CD4-positive, alpha-beta T cell treated with Interleukin-1 beta for 1 hour (primary cell): ENCODE measurements at places on chromosomes 5 and 9.

DNA sequence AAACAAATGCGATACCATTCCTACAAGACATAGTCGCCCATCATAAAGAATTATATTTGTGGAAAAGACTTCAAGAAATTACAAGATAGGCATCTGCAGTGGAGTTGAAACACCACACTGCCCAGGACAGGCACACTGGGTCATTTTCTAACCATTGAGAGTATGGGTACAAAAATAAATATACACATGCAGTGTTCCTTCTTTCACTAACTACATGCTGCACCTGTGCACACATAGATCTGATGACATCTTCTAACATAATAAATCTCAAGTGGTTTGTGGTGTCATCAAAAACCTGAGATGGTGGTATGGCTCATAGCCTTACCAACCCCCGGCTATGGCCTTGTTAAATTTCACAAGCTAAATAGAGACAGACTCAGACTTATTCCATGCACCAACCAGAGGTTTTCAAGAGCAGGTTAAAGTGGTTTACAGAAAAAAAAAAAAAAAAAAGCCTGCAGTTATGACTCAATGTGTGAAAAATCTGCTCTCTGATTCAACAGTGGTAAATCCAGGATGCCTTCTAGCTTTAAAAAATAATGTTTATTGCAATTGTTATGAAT is 12.4 kb upstream of the NFIB start:
- DNase-seq = no peak

DNA sequence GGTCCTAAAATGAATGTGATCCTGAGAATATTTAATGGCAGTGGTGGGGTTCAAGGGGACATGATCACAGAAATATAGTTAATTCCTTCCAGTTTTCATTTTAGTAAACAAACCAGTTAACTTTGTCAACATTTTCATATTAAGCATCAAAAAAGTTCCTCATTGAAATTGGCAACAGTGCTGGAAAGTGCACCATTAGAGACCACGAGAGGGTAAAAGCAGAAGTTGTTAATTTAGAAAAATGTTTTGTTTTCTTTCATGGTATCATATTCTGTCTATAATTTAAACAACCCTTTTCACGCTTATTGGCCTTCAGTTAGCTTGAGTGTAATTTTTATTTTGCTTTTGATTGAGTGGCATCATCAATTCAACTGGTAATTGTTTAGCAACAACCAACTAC is 11.9 kb downstream of the GIN1 start:
- no peak for DNase-seq

GRCh38 chr5:67165526-67166459 is 30.8 kb downstream of the CD180 start:
- DNase-seq = peak; percentile 85

- DNase-seq = no peak
Measured at GRCh38 chr5:133307275-133307674, 255.5 kb downstream of the HSPA4 start.

DNA sequence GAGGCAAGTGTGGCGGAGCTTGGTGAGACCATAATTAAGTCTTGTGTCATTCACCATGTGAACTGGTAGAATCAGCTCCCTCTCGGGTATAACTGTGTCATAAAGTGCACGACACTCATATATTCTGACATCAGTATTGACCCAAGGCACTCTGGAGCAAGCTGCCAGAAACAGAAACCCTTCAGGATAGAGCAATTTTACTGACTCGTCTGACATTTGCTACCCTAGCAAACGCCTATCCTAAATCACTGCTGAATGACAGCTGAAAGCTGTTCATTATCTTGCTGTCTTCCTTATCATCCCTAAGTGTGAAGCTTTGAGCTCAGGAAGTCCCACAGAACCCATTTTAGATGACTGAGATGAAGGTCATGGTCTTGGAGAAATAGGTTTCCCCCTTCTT is 27.8 kb downstream of the PTCH1 start:
- no peak for DNase-seq

DNA sequence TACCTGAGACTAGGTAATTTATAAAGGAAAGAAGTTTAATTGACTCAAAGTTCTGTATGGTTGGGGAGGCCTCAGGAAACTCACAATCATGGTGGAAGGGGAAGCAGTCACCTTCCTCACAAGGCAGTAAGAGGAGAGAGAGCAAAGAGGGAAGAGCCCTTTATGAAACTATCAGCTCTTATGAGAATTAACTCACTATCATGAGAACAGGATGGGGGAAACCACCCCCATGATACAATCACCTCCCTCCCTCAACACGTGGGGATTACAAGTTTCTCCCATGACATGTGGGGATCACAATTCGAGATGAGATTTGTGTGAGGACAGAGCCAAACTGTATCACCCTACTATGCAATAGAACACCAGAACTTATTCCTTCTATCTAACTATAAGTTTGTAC is 27.9 kb downstream of the CD274 start:
- no peak for DNase-seq

DNA sequence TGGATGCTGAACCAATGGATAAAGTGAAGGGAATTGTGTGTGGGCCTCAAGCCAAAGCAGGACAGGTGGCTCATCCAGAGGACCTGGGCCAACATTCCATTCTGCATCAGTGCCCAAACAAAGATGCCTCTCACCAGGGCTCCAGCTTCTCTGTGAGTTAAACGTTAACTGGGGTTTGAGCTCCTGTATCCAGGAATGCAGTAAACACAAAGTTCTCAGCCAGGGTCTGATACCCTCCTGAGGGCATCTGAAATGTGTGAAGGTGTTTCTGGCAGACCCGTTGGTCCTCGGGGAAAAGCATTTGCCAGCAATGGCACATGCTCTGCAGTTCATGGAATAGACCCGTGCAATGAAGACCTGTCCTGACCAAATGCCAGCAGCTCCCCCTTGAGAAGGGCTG is 33.9 kb upstream of the AOPEP start:
- DNase-seq = no peak

DNA sequence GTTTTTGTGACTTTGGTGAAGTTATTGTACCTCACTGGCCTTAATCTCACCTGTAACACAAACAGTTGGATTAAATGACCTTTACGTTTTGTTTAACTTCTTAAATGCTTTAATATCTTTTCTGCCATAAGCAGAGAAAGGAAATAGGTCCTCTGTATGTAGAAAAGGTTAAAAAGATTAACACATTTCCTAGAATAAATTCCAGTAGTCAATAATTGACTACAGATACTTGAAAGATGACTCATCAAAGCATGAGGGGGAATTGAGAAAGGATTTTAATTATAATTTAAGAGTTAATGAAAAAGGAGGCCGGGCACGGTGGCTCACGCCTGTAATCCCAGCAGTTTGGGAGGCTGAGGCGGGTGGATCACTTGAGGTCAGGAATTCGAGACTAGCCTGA is 35.8 kb upstream of the CMYA5 start:
- no peak for DNase-seq

- DNase-seq = no peak
Measured at GRCh38 chr5:71640408-71640807, 53.3 kb downstream of the MCCC2 start.

- no peak for DNase-seq
Measured at GRCh38 chr9:134743853-134744252, 102.2 kb downstream of the COL5A1 start.

- no peak for DNase-seq
Measured at GRCh38 chr5:103041071-103041676, 78.8 kb downstream of the GIN1 start.

DNA sequence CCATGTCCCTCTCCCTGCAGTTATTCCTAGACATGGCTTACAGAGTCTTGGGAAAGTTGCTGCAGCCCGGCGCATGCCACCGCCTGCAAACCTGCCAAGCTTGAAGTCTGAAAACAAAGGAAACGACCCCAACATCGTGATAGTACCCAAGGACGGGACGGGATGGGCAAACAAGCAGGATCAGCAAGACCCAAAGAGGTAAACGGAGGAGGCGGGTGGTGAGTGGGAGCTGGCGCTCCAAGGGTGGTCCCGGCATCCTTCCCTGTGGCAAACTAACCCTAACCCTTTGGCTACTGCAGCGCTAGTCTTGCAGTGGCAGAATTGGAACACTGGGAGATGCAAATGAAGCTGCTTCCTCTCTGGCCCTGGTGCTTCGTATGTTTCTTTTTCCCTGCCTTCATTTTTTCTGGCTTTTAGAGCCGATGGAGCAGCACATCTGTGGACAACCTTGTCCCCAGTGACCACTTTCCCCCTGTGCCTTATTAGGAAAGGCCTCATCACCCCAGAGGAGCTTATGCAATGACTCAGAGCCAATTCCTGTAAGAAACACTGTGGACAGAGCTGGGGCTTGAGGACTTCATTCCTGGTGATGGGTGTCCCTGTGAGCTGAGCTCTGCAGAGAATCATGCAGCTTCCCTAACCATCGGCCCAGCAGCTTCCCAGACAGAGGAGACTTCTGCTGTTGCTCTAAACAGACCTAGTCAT is 38.9 kb downstream of the PRRC2B start:
- DNase-seq = no peak

DNA sequence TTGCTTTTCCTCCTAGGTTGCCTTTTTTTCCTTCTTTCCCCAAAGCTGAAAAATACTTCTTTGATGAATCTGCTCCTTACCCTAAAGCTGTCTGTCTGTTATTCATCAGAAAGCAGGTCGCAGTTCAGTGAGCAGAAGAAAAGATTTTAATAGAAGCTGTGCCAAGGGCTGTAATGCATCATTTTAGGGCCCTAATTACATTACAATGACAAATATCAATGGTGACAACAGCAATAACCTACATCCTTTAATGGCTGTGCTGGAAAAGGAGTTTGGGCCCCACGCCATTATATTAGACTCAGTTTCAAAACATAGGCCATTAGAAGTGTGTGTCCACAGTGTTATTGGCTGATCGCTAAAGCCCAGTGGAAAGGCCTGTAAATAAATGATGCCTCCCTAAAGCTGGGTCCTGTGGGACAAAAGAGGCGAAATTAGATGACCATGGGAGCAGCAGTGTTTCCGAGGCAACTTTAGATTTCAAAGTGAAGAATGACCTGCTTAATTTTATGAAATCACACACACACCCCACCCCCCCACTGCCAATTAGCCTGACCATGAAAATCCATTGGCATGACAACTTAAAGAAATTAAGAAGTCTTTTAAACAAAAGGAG is 38.4 kb downstream of the TLE4 start:
- DNase-seq = no peak

GRCh38 chr9:127628758-127629467 is 16.8 kb downstream of the STXBP1 start:
- no peak for DNase-seq
